ENCODE measurements at places on chromosomes 11 and 22.

GRCh38 chr22:17258015-17258787 is 39.0 kb upstream of the ADA2 start:
- DNase-seq, result peak; percentile 92

- no peak for DNase-seq
These were observed 105.4 kb downstream of the RELT start for GRCh38 chr11:73481626-73482025.

GRCh38 chr11:24779791-24780190 is 282.9 kb downstream of the LUZP2 start:
- DNase-seq, result no peak

DNA sequence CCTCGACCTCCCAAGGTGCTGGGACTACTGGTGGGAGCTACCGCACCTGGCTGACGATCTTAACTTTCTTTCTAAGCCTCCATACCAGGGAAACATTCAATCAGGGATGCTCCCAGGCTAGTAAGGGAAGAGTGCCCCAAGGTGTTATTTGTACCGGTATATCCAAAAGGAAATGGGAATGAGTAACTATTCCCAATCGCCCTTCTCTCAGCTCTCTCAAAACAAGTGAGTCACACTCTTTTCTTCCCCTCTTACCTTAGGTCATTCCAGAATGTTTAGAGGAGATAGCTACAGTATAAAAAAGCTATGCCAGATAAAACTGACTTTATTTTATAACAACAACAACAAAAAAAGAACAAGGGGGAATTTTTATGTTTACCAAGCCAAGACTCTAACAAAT is 13.7 kb downstream of the DCDC1 start:
- DNase-seq, result no peak

- no peak for DNase-seq
These were observed 230.1 kb upstream of the DDI1 start for GRCh38 chr11:103806130-103806895.

DNA sequence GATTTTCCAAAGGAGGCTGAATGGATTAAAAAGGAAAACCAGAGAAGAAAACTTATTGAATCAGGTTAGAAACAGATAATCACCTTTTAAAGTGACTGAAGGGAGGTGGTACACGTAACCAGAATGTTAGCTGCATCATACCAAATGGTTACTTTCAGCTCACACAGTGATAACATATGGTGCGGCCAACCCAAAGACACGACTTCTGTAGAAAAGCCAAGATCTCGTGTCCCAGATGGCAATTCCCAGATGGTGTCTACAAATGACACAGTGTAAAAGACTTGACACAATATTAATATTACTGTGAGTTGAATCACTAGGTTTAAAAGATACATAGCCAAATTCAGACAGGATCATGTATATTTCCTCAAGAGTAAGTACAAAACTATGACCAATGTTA is 5.2 kb downstream of the PPP2R1B start:
- DNase-seq, result no peak

DNA sequence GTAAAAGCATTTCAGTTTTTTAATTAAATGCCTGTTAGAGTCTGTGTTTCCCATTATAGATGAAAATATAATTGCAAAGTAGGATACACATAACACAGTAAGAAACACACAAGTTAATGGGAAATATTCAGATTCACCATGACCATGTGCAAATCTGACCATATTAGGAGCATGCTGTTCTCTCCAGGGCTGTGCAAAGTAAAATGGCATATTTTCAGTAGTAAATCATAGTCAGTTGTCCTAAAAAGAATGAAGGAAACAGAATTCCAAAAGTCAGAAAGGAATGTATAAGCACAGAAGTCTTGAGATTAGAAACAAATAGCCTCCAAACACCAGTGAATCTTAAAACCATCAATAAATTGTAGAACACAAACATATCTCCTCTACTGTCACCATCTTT is 44.4 kb downstream of the CNTN5 start:
- DNase-seq, result no peak

DNA sequence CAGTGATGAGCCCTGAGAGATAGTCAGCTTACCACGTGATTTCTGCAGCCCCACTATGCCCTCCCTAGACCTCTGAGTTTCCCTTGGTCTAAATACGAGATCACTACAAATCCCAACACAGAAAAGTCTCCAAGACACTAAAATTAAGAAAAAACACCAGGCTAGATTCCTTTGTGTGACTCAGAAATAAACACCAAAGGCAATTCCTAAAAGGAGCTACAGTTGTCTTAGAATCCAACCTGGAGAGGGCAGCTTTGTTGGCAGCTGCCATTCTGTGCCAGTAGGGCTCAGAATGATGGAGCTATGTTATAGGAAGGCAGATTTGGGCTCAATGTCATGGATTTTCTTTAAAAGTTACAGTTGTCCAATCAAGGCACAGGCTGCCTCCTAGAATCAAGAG is 37.1 kb upstream of the HMGXB4 start:
- no peak for DNase-seq

GRCh38 chr22:37383341-37383740 is 43.9 kb downstream of the ELFN2 start:
- no peak for DNase-seq

DNA sequence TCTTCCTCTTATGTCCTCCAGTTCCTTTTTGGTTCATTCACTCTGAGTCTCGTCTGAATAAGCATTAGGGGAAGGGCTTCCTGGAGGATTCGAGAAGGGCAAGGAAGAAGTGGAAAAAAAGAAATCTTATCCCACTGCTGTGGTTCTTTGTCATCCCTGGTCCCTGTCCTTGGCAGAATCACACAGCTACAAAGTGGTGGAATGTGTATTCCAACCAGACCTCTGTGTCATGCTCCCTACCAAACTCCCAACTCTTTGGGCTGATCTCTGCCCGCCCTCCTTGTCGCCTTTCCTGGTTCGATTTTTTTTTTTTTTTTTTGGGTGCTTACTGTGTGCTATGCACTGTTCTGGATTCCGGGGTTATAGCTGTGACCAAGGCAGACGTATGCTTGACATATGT is 61.0 kb downstream of the TEAD1 start:
- DNase-seq, result no peak

DNA sequence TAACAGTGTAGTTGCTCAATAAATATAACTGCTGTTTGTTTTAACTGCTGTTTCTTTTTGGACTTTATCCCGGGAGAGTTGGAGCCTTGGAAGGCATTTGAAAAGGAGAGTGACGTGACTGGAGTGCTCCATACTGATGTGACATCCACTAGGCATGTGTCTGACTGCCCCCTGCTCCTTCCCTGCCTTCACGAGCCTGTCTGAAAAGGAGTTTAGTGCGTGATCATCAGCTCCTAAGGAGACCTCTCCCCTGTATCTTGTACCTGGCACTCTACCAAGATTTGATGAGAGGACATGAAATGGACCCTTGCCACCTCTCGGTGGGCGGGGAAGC is 22.9 kb downstream of the ZBTB16 start:
- DNase-seq, result no peak

DNA sequence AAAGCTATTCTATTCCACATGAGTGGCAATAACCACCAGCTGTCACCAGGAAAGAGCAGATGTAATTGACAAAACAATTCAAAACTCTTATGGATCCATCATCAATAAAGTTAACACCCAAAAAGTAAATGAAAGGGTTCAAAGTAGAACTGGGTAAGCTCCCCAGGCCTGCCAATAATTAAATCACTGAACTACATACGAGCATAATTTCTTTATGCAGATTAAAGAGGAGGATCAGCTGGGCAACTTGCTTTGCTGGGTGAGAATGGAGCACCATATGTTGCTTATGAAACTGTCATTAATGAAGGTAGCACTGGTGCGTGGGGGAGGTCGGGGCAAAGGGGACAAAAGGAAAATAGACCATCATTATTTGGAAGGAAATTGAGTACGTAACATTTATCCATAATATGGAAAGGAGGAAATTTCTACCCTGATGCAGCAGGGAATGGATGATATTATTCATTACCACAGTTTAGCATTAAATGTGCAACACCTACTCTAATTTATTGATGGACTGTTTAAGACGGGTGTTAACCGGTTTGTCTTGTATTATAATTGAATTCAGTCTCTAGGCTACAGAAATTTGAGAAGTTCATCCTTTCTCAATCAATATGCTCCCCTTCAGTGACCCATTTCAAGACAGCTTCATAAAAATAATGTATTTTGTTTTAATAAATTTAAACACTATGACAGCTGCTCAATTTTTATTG is 315.9 kb downstream of the CADM1 start:
- DNase-seq, result no peak

DNA sequence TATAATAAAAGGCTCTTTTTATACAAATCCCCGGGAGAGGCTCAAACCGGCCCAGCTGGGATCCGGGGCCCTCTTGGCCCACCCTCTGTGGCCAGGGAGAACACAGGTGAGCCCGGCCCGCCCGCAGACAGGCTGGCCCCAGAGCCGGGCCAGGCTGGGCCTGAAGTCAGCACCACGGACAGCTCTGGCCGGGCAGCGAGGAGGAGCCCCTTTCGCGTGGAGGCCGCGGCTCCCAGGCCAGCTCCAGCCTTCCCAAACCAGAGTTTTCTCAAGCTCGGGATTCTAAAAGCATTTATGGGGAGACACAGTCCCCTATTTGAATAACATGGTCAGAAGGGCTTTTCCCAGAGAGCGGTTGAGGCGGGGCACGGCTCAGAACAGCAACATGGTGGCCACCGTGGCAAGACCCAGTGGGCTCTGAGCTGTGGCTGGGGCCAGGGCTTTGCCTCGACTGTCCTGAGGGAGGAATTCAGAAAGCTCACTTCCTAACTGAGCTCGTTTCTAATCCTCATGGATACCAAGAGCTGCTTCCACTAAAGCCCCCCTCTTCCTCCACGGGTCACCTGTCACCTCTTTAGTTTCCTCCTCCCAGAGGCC is 115.4 kb downstream of the BRD1 start:
- no peak for DNase-seq

DNA sequence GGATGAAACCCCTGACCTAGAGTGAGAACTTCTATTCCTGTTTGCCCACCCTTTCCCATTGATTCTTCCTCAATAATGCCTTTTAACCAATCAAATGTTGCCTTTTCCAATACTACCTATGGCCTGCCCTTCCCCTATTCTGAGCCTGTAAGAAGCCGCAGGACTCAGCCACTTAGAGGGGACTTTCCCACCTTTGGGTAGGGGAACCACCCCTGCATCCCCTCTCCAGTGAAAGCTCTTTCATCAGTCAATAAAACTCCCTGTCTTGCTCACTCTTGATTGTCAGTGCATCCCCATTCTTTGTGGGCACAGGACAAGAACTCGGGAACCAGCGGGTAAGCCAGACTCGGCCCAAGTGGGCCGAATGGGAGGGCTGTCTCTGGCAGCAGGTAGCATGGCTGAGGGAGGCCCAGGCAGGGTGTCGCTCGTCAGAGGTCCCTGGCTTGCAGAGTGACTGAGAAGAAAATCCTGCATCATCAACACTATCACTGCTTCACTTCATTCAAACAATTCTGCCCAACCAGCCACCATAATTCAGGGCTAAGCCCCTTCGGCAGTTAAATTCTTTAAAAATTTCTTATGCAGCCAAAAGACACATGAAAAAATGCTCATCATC is 30.4 kb downstream of the LDHAL6A start:
- DNase-seq, result peak; percentile 8

GRCh38 chr11:67022341-67022933 is 497 bp upstream of the SYT12 start:
- DNase-seq, result no peak

DNA sequence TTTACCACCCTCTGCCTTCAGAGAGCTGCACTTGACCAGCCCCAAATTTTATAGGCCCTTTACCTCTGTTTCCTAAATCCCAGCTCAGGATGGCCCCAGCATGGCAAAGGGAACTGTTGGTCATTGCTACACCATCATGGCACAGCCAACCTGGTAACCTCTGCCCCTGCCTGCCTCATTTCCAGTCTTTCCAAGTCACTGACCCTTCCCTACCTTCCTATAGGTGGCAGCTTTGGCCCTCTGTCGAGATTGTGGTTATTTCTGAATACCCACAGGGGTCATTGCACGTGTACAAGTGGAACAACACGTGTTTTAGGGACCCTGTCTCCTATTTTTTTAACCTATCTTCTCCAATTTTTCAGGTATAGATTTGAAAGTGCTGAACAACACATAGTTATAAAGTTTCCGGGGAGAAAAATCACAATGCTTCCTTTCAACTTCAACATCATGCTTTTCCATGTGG is 2.8 kb downstream of the GALNT18 start:
- no peak for DNase-seq

- DNase-seq, result no peak
These were observed 110.6 kb upstream of the SERPIND1 start for GRCh38 chr22:20663137-20663828.

DNA sequence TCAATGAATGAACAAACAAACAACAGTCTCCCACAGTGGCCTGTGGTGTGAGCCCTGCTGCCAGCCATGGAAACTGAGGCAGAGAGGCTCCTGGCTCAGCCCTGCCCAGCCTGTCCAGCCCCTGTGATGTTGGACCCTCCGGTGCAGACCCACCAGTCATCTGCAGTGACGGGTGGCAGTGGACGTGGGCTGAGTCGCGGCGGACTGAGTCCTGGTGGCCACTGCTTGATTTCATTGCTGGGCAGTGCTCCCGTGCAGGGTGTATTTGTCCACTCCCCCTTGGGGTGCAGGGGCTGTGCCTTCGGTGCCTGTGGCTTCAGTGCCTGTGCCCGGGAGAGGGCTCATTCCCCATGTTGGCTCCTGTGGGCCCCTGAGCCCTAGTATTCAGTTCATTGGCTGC is 31.9 kb upstream of the MUC5AC start:
- DNase-seq, result no peak

GRCh38 chr11:18633256-18634139 is 644 bp downstream of the SPTY2D1 start:
- DNase-seq, result peak; percentile 79

- no peak for DNase-seq
These were observed 3.4 kb downstream of the FAM83F start for GRCh38 chr22:39997939-39998726.

GRCh38 chr11:113634940-113635575 is 71.0 kb downstream of the TMPRSS5 start:
- DNase-seq, result no peak

- DNase-seq, result no peak
These were observed 2.8 kb upstream of the NUCB2 start for GRCh38 chr11:17273668-17274282.

DNA sequence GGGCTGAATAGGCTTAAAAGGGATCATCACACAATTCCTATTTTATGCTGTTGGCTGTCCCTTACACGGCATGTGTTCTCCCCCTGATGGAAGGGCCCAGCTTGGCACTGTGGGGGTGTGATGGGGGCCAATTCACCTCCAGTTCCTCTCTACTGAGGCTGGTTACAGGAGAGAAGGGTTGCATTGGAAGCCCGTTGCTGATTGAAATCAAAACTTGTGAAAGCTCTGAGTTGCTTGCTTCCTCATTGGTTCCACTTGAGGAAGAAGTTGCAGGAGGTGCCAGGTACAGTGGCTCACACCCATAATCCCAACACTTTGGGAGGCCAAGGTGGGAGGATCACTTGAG is 13.3 kb upstream of the PRG2 start:
- DNase-seq, result no peak

GRCh38 chr22:32827049-32827602 is 25.6 kb downstream of the TIMP3 start:
- DNase-seq, result no peak

- peak; percentile 71 for DNase-seq
These were observed 68.4 kb downstream of the IGLL5 start for GRCh38 chr22:22955866-22956535.

All from activated CD4-positive, alpha-beta T cell treated with anti-CD3 and anti-CD28 coated beads, Interleukin-2, amount 50 U/mL, for 16 hours (primary cell).